ENCODE measurements at places on chromosomes 13 and 19.

DNA sequence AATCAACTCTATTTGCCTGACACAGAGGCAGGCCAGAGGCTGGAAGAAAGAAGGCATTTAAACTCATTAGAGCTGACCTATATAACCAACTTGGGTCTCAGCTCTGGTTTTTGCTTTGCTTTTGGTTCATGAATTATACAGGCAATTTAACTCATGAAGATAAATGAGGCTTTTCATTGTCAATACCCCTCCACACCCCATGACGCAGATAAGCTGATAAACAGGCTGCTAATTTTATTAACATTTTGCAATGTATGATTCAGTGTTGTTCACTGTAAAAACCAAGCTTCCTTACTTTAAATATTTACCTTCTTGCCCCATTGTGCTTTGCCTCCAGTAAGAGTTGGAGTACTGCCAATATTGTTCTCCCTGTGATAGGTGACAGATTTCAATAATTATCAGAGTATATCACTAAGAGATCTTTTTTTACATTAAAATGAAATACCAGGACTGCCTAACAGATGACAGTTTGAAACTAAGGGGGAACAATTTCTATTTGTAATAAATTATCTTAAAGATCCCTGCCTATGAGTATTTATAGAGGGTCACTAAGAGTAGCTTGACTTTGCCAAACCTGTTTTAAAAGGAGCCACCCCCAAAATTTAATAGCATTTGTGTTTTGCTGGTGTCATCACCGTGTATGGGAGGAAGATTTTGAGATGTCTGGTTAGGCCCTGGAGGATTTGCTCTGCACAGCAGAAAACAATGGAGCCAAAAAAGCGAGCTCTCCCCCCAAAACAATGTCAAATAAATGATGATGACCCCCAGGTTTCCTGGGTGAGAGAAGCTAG is 472.7 kb upstream of the NBEA start:
- no peak for DNase-seq

GRCh38 chr13:112970552-112971287 is 1.7 kb downstream of the MCF2L start:
- DNase-seq, result no peak

GRCh38 chr19:23527797-23528196 is 132.5 kb upstream of the ZNF91 start:
- DNase-seq, result no peak

DNA sequence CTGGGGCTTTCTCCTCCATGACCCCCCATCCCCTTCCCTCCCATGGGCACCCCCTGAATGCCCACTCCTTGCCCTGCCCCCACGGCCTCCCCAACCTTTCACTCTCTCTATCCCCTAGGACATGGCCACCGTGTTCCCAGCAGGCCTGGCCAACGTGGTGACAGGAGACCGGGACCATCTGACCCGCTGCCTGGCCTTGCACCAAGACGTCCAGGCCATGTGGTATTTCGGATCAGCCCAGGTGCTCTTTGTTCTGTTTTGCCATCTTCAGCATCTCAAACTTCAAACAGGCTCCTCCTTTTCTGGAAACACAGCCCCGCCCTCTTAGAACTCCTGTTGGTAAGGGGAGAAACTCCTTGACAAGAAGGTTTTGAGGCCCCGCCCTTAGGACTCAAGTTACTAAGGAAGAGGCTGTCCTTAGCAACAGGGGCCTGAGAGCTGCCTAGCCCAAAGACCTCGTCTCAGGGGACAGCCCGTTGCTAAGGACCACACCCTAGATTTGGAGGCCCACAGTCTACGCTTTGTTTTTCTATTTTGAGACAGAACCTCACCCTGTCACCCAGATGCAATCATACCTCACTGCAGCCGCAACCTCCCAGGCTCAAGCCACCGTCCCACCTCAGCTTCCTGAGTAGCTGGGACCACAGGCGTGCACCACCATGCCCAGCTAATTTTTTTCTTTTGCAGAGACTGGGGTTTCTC is 5.1 kb upstream of the FLT3LG start:
- DNase-seq, result peak; percentile 64

DNA sequence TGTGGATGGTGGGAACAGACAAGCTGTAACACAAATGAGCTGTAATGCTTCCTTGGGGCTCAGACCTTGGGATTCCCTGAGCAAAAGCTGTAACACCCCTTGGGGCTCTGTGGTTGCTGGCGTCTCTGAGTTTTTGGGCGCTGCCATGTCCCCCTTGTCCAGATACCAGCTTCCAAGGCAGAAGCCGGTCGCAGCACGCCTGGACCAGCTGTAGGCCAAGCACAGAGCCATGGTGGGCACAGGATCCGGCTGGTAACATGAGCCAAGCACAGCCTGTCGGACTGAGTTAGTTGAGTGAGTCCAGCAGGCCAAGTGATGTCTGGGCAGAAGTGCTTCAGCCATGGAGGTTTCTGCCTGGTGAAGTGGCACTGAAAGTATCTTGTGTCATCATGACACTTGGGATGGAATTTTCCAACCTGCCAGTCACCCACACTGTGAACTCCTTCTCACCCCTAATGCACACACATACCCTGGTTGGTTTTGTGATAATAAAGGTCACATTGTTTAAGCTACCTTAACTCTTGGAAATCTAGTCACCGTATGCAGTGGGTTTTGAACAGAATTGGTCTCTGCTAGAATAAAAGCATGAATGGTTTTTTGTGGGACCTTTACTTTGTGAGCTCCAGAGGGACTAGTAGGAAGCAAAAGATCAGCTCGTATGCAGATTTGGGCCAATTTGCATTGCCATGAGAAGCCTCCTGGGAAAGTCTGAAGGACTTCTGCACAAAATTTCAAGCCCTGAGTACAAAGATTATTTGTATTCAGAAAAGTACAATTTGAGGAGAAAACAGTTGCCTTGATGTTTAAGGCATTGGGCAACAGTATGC is 7.0 kb upstream of the ZNF17 start:
- DNase-seq, result no peak

DNA sequence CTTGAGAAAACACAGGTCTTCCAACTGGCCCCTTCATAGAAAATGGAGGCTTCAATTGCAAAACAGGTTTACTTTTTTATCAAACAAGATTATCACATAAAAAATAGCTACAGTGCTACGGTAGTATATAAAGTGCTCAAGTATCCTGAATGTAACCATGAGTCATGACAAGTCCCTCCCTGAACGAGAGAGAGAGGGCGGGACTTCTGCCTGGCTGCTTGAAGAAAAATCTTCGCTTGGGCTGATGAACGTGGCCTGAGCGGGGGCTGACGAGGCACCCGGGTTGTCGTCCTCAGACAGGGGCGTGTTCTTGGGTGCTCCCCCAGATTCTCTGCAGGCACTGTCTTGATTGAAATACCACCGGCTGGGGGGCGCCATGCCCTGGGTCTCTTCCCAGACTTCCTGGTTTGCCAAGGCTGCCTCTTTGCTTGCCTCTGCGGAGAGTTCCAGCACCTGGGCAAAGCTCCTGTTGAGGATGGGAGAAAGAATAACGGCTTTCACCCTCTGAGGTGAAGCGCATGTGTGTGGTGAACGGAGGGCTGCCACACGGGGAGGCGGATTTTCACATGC is 23.2 kb upstream of the CPAMD8 start:
- no peak for DNase-seq

GRCh38 chr19:4803736-4804695 is 12.5 kb downstream of the FEM1A start:
- DNase-seq, result peak; percentile 87

- DNase-seq, result no peak
Measured at GRCh38 chr13:61370520-61370919, 45.1 kb downstream of the PCDH20 start.

DNA sequence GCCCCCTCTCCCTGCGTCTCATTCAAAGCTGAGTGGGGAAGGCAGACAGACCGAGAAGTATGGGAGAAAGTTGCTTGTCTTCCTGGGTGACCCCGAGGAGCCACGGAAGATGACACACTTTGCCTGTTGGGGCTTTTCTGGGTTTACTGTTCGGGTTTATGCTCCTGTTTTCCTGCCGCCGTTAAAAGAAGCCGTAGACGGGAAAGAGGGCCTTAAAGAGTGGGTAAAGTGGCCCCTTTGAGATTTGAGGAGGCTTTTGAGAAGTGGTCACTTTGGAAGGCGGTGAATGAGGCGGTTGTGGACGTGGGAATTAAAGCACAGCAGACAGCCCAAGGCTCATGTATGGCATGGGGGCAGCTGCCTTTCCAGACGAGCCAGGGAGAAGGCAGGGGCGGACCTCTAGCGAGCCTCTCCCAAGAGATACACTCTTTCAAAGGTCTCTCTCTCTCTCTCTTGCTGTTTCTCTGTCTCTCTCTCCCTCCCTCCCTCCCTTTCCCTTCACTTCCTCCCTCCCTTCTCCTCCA is 493 bp upstream of the LHFPL6 start:
- DNase-seq, result peak; percentile 26

- no peak for DNase-seq
Measured at GRCh38 chr13:77048681-77049080, 21.7 kb upstream of the FBXL3 start.
